ENCODE measurements at places on chromosomes 12 and 14. TPM values are rescaled to one million over a fixed set of nuclear protein-coding genes. Genes with fewer than 3 reads are reported as not detected.

- DNase-seq, result no peak
Measured at GRCh38 chr12:2110127-2110526, 57.3 kb downstream of the CACNA1C start.

GRCh38 chr14:23307687-23308644 lies 1.3 kb downstream of the BCL2L2 start:
- no peak for DNase-seq

DNA sequence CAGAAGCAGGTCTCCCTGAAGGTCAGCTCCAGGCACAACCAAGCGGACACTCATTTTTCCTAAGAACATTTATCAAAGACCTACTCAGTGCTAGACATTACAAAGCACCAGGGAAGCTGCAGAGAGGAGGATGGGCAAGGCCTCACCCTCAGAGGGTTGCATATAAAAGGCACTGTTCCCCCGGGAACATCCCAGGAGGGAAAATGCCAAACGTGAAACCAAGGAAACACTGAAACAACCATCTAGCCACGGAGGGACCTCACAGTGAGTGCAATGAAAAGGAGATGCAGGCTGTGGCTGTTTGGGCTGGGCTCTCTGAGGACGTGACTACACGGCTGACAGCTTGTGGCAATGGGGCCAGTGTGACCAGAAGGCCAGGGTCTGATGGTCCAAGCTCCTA lies 117.4 kb upstream of the VASH1 start:
- DNase-seq, result no peak

DNA sequence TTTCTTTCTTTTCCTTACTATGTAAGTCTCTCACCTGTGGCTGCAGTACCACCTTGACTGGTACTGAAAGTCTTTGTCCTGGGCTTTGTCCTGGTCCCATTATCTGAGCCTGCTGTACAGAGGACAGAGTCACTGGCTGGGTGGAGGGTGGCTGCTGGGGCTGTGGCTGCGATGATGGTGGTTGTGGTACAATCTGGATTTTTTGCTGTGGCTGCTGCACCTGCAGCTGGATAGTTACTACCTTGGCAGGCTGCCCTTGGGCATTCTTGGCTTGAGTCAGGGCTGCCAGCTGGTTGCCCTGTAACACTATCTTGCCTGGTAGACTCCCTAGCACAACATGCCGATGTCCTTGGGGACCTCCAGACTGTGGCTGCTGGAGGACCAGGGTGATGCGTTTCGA lies 27.0 kb downstream of the CHD8 start:
- DNase-seq, result no peak

TOMM20L gene
- 1.1 TPM for polyA plus RNA-seq

PLEKHG7 gene
- polyA plus RNA-seq, result 0.49 TPM

CLEC4C gene
- 0.16 TPM for polyA plus RNA-seq

DNA sequence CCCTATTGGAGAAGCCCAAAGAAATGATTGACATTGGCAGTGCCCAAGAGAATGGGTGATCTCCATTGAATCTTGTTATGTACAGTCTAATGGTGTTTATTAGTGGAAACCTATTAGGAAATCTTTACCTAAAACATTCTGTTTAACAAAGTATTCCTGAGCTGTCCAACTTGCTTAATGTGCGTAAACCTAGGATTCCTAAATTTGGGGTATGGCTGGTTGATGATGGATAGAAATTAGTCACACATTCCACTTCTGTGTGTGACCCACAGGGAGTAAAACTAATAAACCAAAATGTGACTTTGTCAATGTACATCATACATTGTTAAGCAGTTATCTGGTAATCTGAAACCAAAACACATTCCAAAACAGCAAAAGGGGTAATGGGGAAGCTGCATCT lies 761.3 kb downstream of the FSCB start:
- no peak for DNase-seq

ULK1 gene
- 44.8 TPM for polyA plus RNA-seq

GRCh38 chr14:77275041-77275580 lies 4.1 kb upstream of the NGB start:
- no peak for DNase-seq

EPYC gene
- not detected for polyA plus RNA-seq

- DNase-seq, result no peak
Measured at GRCh38 chr14:90979515-90979914, 80.9 kb downstream of the RPS6KA5 start.

MTRFR gene
- 23.8 TPM for polyA plus RNA-seq

DNA sequence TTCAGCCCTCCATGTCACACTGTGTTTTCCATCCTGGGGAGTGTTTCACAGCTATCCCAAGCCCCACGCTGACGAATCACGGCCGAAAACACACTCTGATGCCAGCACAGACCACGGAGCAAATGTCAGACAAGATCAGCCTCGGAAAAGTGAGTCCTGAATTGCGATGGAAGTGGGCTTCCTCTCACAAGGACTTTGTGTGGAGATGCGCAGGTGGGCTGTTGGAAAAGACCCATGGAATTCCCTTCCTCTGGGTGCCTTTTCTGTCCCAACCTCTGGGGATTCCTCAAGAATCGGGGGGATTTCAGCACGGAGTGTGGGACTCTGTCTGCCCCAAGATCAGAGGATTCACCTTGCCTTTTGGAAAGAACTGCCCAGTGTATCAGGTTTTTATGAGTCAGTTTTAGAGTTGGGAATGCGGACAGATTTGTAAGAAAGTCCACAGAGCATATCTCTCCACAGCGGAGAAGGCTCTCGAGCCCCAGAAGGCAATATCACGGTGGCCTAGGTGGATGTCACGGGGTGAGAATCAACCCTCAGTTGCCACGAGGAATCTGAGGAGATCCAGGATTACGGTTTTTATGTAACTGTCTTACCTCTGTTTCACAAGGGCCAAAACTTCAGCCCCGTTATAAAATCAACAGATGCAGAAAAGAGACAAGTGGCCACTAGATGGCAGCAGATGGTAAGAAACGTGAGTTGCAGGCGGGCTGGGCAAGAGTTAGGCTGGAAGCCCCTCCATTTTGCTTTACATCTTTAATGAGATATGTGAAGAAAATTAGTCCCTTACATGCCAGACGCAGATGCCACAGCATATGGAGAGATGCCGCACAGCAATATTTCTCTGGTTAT lies 201.9 kb downstream of the DAD1 start:
- DNase-seq, result peak; percentile 80

DNA sequence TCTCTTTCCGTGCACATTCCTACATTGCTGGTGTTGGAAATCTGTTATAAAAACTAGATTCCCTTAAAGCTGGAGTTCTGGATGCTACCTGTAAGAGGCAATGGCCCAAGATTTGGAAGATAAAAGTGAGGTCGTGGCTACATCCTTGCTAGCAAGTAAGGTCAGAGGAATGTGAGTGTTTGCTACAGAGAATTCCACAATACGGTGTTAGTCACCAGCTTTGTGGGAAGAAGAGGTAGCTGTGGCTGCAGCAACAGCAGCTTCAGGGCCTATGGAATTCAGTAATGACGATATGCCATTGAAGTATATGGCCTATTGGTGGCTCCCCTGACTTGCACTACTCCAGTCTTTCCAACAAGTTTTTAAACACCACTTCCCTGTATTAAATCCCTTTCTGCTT lies 227.7 kb upstream of the TMEM260 start:
- no peak for DNase-seq

GRCh38 chr12:132475304-132476037 lies 14.5 kb upstream of the FBRSL1 start:
- DNase-seq, result no peak

ETFBKMT gene
- 4.8 TPM for polyA plus RNA-seq

C12orf54 gene
- polyA plus RNA-seq, result not detected

- no peak for DNase-seq
Measured at GRCh38 chr12:122226366-122227125, 694 bp upstream of the DIABLO start.

PTGER2 gene
- polyA plus RNA-seq, result 7.2 TPM

GRCh38 chr14:103932791-103933490 lies 4.7 kb downstream of the TDRD9 start:
- no peak for DNase-seq

GRCh38 chr12:68913682-68914081 lies 19.3 kb downstream of the CPM start:
- DNase-seq, result no peak

GRCh38 chr12:94637390-94638113 lies 12.8 kb downstream of the TMCC3 start:
- DNase-seq, result no peak
